ENCODE measurements at places on chromosomes 3 and 15.

DNA sequence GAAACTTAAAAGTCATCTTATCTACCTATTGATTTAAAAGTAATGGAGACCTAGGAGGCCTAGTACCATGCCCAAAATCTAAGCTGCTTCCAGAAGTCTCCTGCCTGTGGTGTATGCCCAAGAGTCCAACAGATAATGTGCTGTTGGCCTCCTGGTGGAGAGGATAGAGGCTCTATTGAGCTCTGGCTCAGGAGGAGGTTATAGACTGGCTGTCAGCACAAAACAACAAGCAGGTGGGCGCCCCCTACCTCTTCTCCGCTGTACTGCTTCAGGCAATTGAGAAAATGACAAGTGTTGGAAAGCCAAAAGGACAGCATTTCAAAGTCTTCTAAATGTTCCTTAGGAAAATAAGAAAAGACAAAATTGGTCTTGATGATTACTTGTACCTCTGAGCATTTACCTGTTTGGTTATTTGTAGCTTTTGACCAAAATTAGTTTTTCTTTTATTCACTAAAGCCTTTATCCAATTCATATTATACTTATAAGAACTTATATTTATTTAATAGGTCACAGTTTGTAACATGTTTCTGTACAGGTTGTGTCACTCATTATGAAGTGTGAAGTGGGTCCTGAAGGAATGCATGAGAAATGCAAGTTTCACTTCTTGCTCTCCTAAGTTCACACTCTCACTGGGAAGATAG, 17.2 kb upstream of the GNB5 start:
- peaks cover 18% of the 10 kb centered on the region for H3K36me3 ChIP-seq
- H3K27me3 ChIP-seq: no peaks in the 10 kb centered on the region
- peak; percentile 66 for DNase-seq

- no peaks in the 10 kb centered on the region for H3K36me3 ChIP-seq
- no peaks in the 10 kb centered on the region for H3K27me3 ChIP-seq
- no peak overlapping the region for H3K4me3 ChIP-seq
- no peak for DNase-seq
Observed at GRCh38 chr3:42115215-42115614, 24.1 kb downstream of the TRAK1 start.

- H3K4me1 ChIP-seq: no peaks in the 10 kb centered on the region
- H3K27ac ChIP-seq: no peak overlapping the region
- no peaks in the 10 kb centered on the region for H3K27me3 ChIP-seq
Observed at GRCh38 chr3:47517937-47518336, 4.4 kb upstream of the ELP6 start.

GRCh38 chr3:48591886-48592518, 3.1 kb downstream of the COL7A1 start:
- DNase-seq: no peak
- H3K36me3 ChIP-seq: no peaks in the 10 kb centered on the region
- H3K27me3 ChIP-seq: peaks cover 15% of the 10 kb centered on the region
- H3K4me3 ChIP-seq: no peak overlapping the region
- H3K4me1 ChIP-seq: peaks cover 17% of the 10 kb centered on the region
